ENCODE measurements at places on chromosomes 3 and 15.

DNA sequence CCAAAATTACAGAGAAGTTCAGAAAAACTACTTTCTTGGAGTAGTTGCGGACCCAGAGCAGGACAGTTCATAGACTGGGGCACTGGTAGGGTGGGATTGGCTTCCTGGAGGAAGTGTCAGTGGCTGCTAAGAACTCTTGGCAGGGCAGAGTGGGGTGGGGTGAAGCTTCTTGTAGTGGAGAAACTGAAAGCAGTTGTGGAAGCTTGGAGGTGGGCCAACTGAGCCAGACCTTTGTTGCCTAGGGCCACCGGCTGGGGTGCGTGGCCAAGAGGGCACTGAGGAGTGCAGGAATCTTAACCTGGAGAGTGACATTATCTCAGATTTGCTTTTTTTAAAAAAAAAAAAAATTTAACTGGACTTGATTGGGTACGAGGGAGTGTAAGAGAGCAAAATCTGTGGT, 3.1 kb downstream of the KAT2B start:
- DNase-seq, result no peak

- no peak for DNase-seq
These were observed 77.1 kb upstream of the MEX3B start for GRCh38 chr15:82122746-82123400.

GRCh38 chr3:16090024-16090423, 84.5 kb upstream of the GALNT15 start:
- no peak for DNase-seq

DNA sequence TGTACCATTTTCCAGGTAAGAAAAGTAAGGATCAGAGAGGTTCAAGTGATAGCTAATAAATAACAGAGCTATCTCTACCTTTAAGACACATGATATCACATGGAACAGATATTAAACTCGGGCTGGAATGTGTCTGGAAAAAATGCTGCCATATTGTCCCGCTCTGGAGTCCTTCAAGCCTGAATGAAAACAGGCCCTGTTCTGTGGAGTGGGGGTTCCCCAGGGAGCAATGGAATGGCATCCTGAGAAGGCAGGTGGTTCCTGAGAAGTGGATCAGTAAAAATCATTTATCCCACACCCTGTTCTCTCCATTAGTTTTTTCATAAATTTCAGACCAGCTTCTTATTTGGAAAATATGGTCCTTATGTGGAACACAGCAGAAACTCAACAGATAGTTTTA, 57.3 kb upstream of the PRTG start:
- no peak for DNase-seq

GRCh38 chr3:17182166-17182565, 297.4 kb downstream of the PLCL2 start:
- no peak for DNase-seq

GRCh38 chr15:56821721-56822425, 88.6 kb upstream of the ZNF280D start:
- DNase-seq, result peak; percentile 37

- DNase-seq, result no peak
These were observed 366.3 kb downstream of the FEZF2 start for GRCh38 chr3:62007036-62007435.

DNA sequence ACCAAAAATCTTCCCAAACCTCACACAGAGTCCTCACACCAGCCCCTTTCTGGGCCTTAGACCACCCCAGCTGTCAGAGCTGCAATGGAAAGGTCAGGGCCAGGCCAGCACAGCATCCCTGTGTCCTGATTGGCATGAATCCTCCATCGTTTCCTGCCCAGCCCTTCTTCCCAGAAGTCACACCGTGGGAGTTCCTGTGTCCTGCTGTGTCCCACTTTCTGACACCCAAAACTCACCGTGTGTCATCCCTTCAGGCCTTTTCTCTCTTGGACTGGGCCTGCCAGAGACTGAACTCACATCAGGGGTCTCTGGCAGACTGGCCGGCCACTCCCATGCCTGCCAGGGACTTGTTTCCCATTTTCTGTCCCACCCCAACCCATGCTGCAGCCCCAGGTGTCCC, 32.5 kb upstream of the CHRNB4 start:
- DNase-seq, result no peak

DNA sequence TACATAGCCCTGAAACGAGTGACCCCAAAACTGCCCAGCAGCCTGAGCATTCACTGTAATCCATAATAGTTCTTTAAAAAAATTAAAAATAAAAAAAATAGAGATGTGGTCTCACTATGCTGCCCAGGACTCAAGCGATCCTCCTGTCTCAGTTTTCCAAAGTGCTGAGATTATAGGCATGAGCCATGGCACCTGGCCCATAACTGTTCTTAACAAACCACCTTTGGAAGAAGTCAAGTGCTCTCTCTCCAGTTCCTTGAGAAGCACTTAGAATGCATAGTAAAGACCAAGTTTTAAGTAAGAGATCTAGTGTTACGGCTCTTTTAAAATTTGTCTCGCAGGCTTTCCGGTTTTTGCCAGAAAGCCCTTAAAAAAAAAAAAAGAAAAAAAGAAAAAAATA, 8.2 kb downstream of the CDC25A start:
- DNase-seq, result no peak

- DNase-seq, result no peak
These were observed 5.2 kb upstream of the LCTL start for GRCh38 chr15:66570842-66571478.

DNA sequence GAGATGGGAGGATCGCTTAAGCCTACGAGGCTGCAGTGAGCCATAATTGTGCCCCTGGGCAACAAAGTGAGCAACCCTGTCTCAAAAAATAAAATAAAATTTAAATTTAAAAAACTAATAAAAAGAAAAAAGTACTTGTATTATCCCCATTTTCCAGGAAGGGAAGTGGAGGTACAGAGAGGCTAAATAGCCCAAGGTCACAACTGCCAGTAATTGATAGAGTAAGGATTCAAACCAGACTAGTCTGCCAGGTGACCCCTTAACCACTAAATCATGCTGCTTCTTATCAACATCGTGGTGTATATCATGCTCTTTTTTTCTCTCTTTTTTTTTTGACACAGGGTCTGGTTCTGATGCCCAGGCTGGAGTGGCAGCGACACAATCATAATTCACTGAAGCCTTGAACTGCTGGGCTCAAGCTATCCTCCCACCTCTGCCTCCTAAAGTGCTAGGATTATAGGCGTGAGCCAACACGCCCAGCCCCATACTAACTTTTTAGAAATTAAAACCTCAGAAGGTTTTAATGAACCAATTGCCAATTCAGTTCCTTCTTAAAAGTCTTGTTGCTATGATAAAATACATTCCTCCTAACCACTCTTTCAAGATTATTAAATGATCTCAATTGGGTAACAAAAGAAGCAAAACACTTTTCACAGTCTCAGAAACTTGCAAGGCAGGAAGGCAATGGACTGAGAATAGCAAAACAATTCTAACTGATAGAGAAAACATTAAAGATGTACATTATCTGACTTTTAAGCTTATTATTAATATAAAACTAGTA, 30.5 kb downstream of the HERC1 start:
- no peak for DNase-seq

DNA sequence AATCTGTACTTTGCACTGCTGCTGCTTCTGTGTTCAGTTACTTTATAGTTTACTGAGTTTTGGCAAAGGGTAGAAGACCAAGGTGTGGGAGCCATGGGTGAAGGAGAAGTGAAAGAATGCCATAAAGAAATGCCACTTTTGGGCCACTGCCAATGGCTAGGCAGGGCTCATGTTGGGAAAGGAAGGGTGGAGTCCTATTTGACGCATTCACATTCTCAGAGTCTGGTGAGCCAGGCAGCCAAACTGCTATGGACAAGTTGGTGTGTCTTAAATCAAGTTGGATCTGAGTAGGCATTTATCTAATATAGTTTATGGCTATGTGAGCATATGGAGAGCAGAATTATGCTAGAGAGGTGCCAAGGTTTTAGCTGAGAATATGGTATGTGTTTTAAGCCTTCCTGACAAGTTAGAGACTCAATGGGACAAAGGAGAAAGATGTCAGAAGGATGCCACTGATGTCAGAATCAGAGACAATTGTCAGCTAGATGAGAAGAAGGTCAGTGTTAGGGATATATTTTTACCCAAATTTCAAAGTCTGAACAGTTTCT, 296.1 kb downstream of the AGBL1 start:
- no peak for DNase-seq

- no peak for DNase-seq
These were observed 137.5 kb upstream of the SPRED1 start for GRCh38 chr15:38115121-38115520.

- DNase-seq, result no peak
These were observed 49.1 kb downstream of the KLHL25 start for GRCh38 chr15:85745525-85746150.

DNA sequence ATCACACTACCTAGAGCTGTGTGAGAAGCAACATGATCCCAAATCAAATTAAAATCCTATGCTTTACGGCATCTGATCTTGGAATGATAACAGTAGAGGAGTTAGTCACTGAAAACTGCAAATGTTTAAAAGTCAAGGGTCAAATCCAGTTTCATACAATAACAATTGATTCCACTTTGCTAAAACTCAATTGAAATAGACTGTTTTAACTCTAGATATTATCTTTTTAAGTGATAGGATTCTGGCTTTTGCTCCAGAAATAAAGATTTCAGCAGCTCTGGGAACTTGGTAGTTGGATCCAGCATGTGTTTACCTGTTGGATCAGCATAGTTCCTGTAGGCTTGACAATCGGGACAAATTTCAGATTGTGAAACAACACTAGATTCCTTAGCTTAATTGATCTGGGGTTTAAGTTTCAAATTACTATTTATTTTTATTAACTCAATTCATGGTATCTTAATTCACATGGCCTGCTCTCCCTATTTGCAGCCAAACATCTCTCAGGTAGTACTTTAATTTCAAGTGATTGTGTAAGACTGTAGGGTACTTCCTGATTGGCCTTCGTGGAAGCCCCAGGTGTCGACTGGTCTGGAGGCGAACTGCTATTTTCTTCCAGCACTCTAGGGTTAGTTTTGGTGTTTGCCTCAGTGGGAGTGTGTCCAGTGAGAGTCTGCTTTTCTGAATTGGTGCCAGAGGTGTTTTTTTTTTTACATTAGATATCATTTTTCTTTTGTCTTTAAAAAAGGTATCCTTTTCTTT, 16.6 kb downstream of the NFKBIZ start:
- DNase-seq, result no peak

DNA sequence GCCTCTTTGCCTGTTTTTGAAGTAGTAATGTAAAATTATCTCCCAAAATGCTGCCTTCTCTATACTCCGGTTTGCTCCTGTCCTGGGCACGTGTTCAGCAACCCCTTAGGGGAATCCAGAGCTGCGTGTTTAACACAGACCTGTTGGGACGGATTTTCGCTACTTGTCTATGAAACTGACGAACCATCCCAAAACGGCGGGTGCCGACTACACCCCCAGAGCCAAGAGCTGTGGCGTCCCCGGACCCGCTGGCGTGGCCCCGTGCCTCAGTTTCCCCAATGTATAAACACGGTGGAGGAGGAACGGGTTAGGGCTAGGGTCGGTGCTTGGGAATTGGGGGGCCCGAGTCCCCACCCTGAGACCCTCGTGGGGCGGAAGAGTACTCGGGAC, 473 bp downstream of the FHIT start:
- DNase-seq, result no peak

DNA sequence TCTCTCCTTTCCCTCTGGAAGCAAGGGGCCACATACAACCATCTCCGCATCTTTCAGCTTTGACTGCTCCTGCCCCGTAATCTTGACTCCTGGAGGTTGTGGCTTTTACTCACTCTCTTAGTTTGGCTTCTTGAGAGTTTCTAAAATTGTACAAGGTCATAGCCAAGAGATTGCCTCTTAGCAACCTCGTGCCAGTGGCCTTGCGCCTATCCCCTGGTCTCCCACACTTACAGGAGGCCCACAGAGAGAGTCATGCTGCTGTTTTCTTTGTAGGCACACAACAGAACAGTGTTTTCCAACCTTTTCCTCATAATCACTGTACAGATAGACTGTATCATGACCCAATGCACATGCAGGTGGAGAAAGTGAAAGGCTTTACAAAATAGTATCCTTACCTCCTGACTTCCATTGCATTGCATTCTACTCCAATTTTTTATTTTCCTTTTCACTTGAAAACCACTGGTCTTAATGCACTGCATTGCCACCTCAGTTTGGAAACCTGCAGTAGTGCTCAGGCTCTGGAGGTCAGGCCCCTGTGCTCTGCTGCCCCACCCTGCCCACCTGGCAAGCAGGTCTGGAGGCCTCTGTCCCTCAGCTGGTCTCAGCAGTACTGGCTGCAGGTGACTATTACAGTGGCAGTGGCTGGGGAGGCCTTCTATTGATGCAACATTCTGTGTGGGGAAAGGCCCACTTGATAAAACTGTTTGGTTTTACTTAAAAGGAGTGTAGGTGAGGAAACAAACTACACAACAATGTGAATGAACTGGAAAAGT, 156.2 kb downstream of the DNAJB8 start:
- no peak for DNase-seq

DNA sequence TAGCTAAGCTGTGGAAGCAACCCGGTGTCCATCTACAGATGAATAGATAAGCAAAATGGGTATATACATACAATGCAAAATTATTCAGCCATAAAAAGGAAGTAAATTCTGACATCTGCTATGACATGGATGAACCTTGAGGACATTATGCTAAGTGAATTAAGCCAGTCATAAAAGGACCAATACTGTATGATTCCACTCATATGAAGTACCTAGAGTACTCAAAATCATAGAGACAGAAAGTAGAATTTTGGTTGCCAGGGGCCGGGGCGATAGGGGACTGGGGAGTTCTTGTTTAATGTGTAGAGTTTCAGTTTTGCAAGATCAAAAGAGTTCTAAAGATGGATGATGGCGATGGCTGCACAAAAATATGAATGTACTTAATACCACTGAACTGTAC, 10.3 kb downstream of the EID1 start:
- no peak for DNase-seq

DNA sequence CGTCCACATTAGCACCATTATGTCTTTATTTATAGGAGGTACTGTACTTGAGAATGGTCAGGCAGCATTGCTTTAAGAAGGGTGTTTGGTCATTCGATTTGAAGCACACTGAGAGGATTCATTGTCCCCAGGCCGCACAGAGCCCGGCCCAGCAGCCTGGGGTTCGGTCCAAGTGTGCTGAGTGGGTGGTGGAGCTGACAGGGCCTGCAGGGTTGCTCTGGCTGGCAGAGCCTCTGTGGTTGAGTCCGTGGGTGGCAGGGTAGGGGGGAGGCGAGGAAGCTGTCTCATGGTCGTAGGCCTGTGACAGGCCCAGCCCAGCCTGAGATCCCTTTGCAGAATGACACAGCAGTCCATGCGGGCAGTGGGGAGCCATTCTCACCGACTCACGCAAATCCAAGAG, 227.7 kb upstream of the TOPAZ1 start:
- DNase-seq, result no peak
